Chondrocyte (in vitro differentiated cells): ENCODE measurements at places on chromosomes 2 and 18. TPM values are rescaled to one million over a fixed set of nuclear protein-coding genes. Genes with fewer than 3 reads are reported as not detected.

Gene UGT1A9
- total RNA-seq = 0.10 TPM in 1 of 3 replicates, not detected in the others

Gene CRYGC
- total RNA-seq = not detected in 3 replicates

Gene ABCG5
- total RNA-seq = not detected in 3 replicates

DNA sequence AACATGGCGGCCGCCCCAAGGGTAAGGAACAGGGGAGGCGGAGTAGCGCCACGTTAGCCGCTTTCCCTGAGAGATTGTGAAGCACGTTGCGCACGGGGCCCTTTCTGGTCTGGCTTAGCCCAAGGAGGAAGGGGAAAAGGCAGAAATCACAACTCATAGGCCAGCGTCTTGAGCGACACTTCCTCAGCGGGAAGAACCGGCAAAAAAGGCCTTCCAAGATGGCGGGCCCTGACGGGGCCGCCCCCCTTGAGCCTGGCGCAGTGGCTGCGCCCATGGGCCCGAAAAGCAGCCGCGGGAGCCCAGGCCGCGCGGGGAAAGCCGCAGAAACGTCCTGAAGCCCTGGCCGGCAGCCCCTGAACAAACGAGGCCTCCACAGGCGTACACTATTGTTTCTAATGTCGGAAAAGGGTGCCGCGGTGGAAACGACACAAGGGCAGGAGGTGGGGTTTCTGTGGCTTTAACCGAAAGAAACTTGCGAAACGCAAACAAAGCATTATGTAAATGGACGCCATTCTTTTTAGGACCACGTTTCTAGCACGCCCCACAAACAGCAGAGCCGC is 919 bp upstream of the PCBP1 start:
- H3K4me3 ChIP-seq = peak overlapping the region; percentile 97
- peaks cover 25% of the 10 kb centered on the region for H3K36me3 ChIP-seq
- DNase-seq = peak; percentile 65
- H3K27ac ChIP-seq = peak overlapping the region; percentile 100
- H3K4me1 ChIP-seq = peaks cover 36% of the 10 kb centered on the region
- H3K27me3 ChIP-seq = no peaks in the 10 kb centered on the region

DNA sequence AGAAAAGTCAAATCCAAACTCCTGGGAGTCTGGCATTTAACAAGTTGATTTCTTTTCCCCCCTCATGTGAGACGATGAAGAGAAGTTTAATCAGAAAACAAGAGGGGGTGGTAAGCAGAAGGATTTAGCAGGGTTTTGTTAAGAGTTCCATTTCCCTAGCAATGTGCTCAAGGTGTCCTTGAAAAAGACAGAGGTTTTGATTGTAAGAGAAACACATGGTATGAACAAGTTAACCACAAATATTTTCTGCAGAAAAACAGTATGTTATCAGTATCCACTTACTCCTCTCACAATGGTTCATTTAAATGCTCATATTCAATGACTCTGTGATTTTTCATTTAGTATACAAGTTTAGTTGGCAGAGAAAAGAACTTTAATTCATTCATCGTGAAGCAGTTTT is 26.8 kb downstream of the LAMA1 start:
- H3K36me3 ChIP-seq = no peaks in the 10 kb centered on the region
- H3K27ac ChIP-seq = no peak overlapping the region
- no peaks in the 10 kb centered on the region for H3K27me3 ChIP-seq
- DNase-seq = no peak
- peaks cover 21% of the 10 kb centered on the region for H3K4me1 ChIP-seq
- no peak overlapping the region for H3K4me3 ChIP-seq

GRCh38 chr18:67672716-67673115 is 156.2 kb upstream of the DSEL start:
- DNase-seq = no peak
- H3K4me3 ChIP-seq = no peak overlapping the region
- H3K4me1 ChIP-seq = peaks cover 21% of the 10 kb centered on the region
- H3K36me3 ChIP-seq = no peaks in the 10 kb centered on the region
- H3K27me3 ChIP-seq = no peaks in the 10 kb centered on the region
- no peak overlapping the region for H3K27ac ChIP-seq

GRCh38 chr2:174577967-174578589 is 19.5 kb downstream of the WIPF1 start:
- no peak for DNase-seq
- no peak overlapping the region for H3K27ac ChIP-seq
- peaks cover 8% of the 10 kb centered on the region for H3K4me1 ChIP-seq
- peaks cover 23% of the 10 kb centered on the region for H3K36me3 ChIP-seq
- no peak overlapping the region for H3K4me3 ChIP-seq
- H3K27me3 ChIP-seq = no peaks in the 10 kb centered on the region

- H3K4me1 ChIP-seq = no peaks in the 10 kb centered on the region
- no peaks in the 10 kb centered on the region for H3K36me3 ChIP-seq
- H3K27ac ChIP-seq = no peak overlapping the region
- no peak for DNase-seq
- peaks cover 30% of the 10 kb centered on the region for H3K27me3 ChIP-seq
Observed at GRCh38 chr2:56170988-56171387, 12.8 kb upstream of the CCDC85A start.

GRCh38 chr18:51251625-51252024 is 54.1 kb upstream of the MEX3C start:
- H3K36me3 ChIP-seq = no peaks in the 10 kb centered on the region
- H3K27ac ChIP-seq = no peak overlapping the region
- H3K27me3 ChIP-seq = peaks cover 8% of the 10 kb centered on the region
- H3K4me3 ChIP-seq = no peak overlapping the region
